ENCODE measurements at places on chromosomes 6 and 20.
A peak's percentile ranks its signal among the peaks of the same experiment; 100 is the strongest.

- no peak for DNase-seq
These were observed 60.0 kb downstream of the PRL start for GRCh38 chr6:22236626-22237414.

DNA sequence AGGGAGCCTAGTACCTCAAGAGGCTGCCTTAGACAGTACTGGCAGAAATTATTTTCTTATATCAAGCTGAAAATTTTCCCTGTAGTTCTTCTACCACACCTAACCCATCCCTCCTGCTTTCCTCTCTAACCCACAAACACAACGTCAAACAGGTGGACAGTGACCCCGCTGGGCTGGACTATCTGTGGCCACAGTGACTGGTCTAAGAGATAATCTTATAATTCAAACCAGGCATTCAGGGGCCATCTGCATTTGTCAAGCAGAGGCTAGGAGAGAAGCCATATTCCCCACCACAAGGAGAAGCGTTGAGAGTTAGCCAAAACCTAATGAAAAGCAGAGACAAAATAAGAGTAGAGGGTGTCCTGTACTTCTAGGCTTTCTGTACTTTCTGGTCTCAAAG is 8.2 kb downstream of the HDDC2 start:
- no peak for DNase-seq

- DNase-seq = no peak
These were observed 26.3 kb downstream of the GNL1 start for GRCh38 chr6:30530014-30530413.

DNA sequence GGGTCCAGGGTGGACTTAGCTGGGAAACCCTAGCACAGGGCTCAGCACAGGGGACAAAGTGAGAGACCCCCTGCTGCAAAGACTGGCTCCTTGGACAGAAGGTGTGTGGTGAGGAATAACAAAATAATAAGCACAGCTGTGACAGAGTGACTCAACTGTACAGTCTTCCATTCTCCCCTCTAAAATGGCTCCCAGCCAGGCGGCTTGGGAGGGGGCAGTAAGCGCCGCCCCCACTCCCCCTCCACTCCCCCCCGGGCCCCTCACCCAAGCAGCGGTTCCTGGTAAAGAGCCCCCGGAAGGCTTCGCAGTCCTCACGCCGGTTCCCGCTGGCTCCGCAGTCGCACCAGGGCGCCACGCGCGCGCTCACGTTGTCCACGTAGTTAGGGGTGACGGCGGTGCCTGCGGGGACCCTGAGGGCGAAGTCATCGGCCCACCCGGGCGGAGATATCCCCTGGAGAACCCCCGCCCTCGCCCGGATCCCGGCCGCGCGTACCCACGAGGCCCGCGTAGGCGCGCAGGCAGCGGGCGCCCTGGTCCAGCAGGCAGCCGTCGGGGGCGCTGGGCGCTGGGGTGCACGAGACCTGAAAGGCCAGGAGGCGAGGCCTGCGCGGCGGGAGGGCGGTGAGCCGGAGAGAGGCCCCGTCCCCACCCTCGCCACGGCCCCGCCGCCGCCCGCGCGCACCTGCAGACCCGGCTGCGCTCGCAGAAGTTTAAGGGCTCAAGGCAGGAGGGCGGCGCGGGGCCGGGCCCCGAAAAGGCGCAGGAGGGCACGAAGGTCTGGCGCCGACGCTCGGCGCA is 2.7 kb downstream of the GFRA4 start:
- DNase-seq = no peak

GRCh38 chr6:106324726-106325335 is 729 bp downstream of the ATG5 start:
- no peak for DNase-seq

DNA sequence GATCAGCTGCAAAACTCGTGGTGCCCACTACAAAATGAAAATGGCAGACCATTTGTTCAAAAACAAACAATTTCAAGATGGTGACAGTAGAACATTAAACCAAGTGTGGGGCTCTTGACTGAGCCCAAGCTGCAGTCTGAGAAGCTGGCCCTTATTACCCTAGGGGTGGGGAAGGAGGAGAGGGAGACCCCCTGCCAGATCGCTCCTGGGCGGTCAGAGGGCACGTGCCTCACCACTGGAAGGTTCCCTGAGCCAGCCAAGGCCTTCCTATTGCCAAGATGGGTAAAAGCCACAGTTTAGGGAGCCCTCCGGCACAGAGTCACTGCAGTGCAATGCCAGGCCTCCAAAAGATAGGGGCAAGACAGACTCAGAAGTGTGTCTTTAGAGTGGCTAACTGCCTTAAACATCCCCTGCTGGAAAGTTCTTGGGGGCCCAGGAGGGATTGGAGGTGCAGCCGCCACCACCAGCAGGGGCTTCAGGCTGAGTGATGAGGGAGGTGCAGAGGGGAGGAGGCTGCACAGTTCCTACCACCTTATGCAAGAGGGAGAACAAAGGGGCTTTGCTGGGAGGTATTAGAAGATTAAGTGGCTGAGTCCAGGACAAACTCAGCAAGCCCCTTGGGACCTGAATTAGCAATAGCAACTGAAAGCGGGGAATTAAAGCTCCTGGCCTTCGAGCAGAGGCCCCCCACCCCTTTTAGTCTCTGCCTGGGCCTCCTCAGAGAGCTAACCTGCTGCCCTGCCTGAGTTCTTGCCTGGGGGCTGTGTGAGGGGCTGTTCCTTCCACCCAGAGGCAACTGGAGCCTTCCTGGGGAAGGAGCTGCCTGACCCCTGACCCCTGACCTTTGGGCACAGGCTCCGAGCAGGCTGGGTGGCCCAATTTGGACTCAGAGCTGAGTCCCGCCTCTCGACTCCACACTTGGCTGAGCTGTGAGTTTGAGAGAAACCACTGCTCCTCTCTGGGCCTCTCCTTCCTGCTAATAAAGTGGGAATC is 88.4 kb downstream of the VEGFA start:
- no peak for DNase-seq

GRCh38 chr6:43035495-43036194 is 14.2 kb downstream of the RRP36 start:
- no peak for DNase-seq

GRCh38 chr6:165200178-165200577 is 109.2 kb downstream of the C6orf118 start:
- DNase-seq = no peak

DNA sequence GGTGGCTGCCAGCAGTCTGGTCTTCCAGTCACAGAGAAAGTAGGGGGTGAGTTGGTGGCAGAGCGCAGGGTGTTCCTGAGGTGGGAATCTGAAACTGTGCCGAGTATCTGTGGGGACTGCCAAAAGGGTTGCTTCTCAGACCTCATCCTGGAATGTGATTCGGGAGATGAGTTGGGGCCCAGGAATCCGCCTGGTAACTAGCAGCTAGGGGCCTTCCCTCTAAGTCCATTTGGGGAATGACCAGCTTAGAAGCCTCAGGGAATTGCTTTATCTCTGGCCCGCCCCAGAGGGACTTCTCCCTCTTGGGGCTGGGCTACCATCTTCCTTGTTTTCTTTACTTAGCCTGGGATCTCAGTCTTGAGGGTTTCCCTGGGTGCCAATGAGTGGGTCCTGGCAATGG is 49.6 kb downstream of the MOCS1 start:
- no peak for DNase-seq

DNA sequence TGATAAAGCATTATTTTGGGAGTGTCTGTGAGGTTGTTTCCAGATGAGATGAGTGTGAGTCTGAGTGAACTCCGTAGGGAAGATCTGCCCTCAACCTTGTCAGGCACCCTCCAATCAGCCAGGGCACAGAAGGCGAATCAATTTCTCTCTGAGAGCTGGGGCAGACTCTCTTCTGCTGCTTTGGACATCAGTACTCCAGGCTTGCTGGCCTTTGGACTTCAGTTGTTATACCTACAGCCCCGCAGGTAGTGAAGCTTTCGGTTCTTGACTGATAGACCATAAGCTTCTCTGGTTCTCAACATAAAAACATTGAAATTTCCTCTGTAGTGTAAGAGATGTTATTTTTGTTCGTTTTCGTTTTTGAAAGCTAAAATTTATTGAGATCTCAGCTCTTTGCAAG is 71.4 kb downstream of the MAFB start:
- DNase-seq = no peak

- DNase-seq = no peak
These were observed 32.5 kb downstream of the PREP start for GRCh38 chr6:105370351-105370750.

DNA sequence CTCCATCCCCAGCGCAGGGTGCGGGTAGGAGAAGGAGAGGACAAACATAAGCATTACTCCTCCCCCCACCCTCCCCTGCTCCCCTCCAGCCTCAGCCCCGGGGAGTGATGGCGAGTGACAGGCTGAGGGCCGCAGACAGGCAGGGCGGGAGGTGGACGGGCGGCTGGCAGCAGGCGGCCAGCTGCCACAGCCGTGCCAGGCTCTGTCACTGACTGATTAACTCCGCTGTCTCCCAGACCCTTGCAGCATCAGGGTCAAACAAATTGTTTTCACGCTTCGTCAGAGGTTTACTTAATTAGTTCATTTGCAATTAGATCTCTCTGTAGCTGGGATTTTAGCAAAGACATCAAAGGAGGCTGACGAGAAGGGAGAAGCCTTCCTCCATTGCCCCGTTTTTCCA is 41.9 kb downstream of the FOXP4 start:
- DNase-seq = no peak

DNA sequence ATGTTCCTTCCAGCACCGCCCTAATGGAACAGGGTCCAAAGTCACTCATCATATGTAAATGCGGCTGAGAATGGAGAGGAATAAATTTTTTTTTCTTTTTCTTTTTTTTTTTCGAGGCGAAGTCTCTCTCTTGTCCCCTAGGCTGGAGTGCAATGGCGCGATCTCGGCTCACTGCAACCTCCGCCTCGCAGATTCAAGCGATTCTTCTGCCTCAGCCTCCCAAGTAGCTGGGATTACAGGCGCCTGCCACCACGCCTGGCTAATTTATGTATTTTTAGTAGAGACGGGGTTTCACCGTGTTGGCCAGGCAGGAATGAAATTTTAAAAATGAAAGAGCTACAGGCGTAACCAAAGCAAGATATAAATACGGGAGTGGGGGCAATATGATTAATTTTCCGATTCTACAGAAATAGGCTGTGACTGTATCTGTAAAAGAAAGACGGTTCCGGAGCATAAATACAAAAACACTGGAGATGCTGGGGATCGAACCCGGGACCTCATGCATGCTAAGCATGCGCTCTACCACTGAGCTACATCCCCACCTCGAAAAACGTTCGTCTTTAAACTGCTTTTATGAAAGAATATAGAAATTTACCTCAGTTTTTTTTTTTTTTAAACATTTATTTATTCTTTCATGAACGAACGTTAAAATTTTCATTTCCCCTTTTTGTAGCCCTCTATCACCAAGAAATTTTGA is 132.2 kb downstream of the GPX5 start:
- DNase-seq = no peak

GRCh38 chr20:60210779-60211617 is 252.8 kb downstream of the CDH26 start:
- peak; percentile 7 for DNase-seq

- DNase-seq = no peak
These were observed 42.2 kb upstream of the ADTRP start for GRCh38 chr6:11820821-11821220.

Data from LNCaP clone FGC (cell line).